Retina (tissue), 1 donor: ENCODE measurements at places on chromosomes 6 and 20.
A peak's percentile ranks its signal among the peaks of the same experiment; 100 is the strongest.

- DNase-seq: no peak
Measured at GRCh38 chr6:166112580-166112979, 55.1 kb downstream of the TBXT start.

DNA sequence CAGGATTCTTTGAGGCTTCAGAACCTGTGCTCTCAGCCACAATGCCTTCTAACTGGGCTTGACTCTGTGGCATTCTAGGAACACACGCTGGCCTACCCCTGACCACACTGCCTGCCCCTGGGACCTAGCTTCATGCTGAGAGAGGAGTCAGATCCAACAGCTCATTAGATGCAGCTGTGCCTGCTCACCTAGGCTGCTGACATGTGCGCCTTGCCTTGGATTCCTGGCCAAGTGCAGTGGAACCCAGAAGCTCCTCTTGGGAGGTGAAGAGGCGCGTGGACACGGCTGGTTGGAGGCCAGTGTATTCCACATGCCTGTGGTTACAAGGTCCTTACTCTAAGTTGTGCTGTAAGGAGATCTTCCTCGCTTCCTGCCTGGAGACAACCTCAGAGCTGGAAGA lies 24.7 kb upstream of the KCNK16 start:
- no peak for DNase-seq

- peak; percentile 65 for DNase-seq
Measured at GRCh38 chr6:37618916-37619590, 78.6 kb downstream of the MDGA1 start.

GRCh38 chr6:31208506-31208905 lies 38.0 kb upstream of the POU5F1 start:
- DNase-seq: no peak

DNA sequence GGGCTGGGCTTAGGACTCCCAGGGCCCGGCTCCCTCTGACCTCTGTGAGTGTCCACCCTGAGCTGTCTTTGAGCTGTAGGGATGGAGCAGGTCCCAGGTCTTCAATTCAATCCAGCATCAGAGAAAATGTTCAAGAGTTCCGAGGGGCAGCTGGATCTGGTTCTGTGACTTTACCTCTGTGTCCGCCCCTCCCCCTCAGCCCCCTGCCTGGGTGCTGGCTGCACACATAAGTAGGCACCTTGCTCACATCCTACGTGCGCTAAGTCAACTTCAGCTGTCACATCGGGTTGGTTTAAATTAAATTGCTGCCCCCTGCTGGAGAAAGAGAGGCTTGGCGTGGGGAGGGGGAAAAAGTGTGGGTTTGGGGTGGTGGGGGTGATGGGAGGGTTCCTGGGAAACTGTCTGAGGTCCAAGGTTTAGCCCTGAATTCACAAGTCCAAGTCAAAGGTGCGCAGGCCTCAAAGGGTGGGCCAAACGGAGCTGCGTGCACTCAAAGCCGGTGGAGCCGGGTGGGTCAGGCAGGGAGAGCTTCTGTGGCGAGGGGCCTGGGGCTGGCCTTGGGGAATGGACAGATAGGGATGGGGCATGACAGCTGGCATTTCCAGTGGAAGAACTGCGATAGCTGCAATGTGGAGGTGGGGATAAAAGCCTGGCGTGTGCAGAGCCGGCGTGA lies 3.0 kb downstream of the WFDC5 start:
- DNase-seq: peak; percentile 47

- no peak for DNase-seq
Measured at GRCh38 chr6:107246972-107247615, 131.8 kb upstream of the BEND3 start.

DNA sequence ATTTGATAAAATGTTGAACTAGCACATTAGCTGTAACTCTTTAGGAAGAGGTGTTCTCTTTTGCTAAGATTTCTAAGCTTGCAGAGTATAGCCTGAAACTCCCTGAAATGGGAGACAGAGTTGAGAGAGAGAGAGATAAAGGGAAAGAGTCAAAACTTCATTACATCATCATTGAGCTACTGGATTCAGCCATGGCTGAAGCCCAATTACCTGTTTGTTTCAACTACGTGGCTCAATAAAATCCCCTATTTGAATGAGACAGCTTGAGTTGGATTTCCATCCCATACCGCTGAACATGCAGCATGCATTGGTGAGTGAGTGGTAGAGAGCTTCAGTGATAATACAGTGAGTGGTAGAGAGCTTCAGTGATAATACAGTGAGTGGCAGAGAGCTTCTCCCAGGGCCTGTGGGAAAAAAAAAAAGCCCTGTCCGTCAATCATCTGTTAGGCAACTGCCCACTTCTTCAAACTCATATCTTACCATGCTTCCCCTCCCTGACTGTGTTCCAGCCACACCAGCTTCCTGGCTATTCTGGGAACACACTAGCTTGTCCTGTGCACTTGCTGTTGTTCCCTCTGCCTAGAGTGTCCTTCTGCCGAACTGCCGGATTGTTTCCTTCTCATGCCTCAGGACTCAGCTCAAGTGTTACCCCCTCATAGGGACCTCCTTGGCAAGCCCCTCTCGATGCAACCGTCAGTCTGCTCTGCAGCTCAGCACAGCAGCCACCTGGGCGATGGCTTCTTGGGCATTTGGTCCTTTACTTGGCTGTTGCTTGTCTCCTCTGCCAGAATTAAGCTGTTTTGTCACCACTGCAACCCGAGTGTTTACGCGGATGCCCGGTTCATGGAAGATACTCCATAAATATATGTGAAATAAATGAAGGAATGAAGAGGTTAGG lies 91.3 kb upstream of the EYA2 start:
- DNase-seq: peak; percentile 49

DNA sequence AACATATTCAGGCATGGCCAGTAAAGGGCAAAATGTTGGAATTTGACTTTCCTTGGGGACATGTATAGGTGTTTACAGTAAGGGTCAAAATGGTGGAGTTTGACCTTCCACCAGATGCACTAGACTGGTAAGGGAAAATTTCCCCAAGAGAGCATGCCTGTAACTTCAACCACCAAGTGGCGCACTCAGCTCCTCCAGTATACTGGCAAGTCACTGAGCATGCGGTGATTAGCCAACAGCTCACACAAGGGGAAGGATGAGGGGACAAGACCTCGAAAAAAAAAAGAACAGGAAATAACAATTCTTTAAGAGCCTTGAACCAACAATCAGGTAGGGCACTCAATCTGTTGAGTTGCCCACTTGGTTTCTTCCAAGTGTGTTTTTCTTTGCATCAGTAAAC lies 140.9 kb downstream of the EYS start:
- DNase-seq: no peak

- DNase-seq: no peak
Measured at GRCh38 chr6:96195272-96195671, 179.5 kb downstream of the FUT9 start.
